ENCODE measurements at places on chromosomes 7 and 10.

DNA sequence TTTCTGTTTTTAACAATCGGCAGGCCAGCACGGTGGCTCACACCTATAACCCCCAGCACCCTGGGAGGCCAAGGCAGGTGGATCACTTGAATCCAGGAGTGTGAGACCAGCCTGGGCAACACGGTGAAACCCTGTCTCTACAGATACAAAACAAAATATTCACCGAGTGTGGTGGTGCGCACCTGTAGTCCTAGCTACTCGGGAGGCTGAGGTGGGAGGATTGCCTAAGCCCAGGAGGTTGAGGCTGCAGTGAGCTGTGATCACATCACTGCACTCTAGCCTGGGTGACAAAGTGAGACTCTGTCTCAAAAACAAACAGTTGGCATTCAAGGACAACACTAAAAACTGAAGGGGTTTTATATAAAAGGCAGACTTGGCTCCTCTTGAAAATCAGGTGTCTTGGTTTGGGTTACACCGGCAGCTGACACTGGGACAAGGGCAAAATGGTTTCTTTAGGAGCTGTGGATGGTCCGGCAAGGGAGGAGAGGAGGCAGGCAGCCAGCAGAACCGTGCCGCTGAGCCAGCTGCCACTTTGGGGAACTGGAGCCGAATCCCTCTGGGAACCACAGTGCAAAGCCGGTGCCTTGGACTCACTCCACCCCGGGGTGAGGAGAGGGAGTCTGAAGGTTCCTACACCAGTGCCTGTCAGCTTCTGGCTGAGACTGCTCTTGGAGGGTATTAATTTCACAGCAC, 52.6 kb downstream of the CHST3 start:
- no peak for DNase-seq

GRCh38 chr10:21689881-21690280, 155.8 kb downstream of the MLLT10 start:
- no peak for DNase-seq

DNA sequence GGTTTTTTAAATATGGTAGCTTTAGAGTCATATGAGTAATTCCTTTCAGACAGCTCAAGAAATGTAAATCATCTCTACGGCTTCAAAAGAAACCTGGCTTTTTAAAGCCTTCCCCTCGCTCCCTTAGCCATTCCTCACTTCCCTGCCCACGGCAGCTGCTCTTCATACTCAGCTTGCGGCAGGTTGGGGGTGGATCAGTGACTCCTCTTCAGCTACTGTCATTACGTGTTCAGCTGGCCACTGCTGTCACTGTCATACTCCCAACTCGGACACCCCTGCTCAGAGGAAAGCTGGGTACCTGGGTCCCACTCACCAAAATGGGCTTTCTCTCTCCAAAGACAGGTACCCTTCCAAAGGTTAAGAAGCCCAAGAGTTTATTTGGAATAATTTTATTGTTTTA, 6.6 kb downstream of the YWHAG start:
- no peak for DNase-seq

GRCh38 chr7:117062300-117062699, 109.0 kb downstream of the ST7 start:
- no peak for DNase-seq
